ENCODE measurements at places on chromosomes 11 and 22. TPM values are rescaled to one million over a fixed set of nuclear protein-coding genes. Genes with fewer than 3 reads are reported as not detected.

MMP1 gene
- not detected for total RNA-seq

ZNRD2 gene
- total RNA-seq = 48.0 TPM

OR2AG1 gene
- total RNA-seq = not detected

ACRV1 gene
- not detected for total RNA-seq

OR52H1 gene
- not detected for total RNA-seq

HEPHL1 gene
- total RNA-seq = 5.5 TPM

SLC35F2 gene
- total RNA-seq = 24.0 TPM

OR10A2 gene
- not detected for total RNA-seq

DEUP1 gene
- not detected for total RNA-seq

CST6 gene
- 14.9 TPM for total RNA-seq

FOLR3 gene
- total RNA-seq = 0.35 TPM

FERMT3 gene
- total RNA-seq = 16.9 TPM

C11orf91 gene
- total RNA-seq = not detected

SMC1B gene
- total RNA-seq = not detected

PLA2G3 gene
- total RNA-seq = 5.0 TPM

ARHGAP20 gene
- 1.6 TPM for total RNA-seq

HTR3A gene
- total RNA-seq = not detected

GAL3ST3 gene
- total RNA-seq = not detected

OR51I1 gene
- total RNA-seq = not detected

NPAS4 gene
- not detected for total RNA-seq

GP1BB gene
- 40.0 TPM for total RNA-seq

MRE11 gene
- 18.3 TPM for total RNA-seq

C1QTNF5 gene
- 14.7 TPM for total RNA-seq

SYNGR1 gene
- total RNA-seq = 18.8 TPM

AHNAK gene
- total RNA-seq = 1,175 TPM

SH3BP1 gene
- total RNA-seq = 33.8 TPM

INTS4 gene
- total RNA-seq = 15.3 TPM

APOBEC3C gene
- 9.9 TPM for total RNA-seq

MMP27 gene
- not detected for total RNA-seq

ANO1 gene
- total RNA-seq = 12.7 TPM

TRIM6 gene
- total RNA-seq = 9.9 TPM

CSRP3 gene
- not detected for total RNA-seq

APOBEC3B gene
- total RNA-seq = not detected

TRIM48 gene
- not detected for total RNA-seq

PHF21B gene
- not detected for total RNA-seq
